ENCODE measurements at places on chromosomes 7 and 10. TPM values are rescaled to one million over a fixed set of nuclear protein-coding genes. Genes with fewer than 3 reads are reported as not detected.

GRCh38 chr10:5038733-5039132, 35.1 kb upstream of the AKR1C2 start:
- no peak for DNase-seq

- peak; percentile 73 for DNase-seq
Observed at GRCh38 chr10:35700487-35700882, 58.4 kb upstream of the FZD8 start.

DNA sequence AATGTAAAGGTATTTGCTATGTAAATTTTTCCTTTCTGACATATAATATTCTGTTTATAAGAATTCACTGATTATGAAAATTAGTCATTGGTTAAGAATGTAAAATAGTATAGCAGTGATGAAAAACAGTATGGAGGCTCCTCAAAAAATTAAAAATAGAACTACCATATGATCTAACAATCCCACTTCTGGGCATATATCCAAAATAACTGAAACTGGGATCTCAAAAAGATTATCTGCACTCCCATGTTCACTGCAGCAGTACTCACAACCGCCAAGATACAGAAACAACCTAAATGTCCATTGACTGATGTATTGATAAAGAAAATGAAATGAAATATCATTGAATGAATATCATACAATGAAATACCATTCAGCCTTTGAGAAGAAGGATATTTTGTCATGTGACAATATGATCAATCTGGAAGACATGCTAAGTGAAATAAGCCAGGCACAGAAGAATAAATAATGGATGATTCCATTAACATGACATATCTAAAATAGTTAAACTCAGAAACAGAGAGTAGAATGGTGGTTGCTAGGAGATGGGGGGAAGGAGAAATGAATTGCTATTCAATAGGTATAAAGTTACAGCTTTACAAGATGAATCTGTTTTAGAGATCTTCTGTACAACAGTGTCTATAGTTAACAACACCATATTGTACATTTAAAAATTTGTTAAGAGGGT, 14.0 kb downstream of the C10orf88 start:
- no peak for DNase-seq

DNA sequence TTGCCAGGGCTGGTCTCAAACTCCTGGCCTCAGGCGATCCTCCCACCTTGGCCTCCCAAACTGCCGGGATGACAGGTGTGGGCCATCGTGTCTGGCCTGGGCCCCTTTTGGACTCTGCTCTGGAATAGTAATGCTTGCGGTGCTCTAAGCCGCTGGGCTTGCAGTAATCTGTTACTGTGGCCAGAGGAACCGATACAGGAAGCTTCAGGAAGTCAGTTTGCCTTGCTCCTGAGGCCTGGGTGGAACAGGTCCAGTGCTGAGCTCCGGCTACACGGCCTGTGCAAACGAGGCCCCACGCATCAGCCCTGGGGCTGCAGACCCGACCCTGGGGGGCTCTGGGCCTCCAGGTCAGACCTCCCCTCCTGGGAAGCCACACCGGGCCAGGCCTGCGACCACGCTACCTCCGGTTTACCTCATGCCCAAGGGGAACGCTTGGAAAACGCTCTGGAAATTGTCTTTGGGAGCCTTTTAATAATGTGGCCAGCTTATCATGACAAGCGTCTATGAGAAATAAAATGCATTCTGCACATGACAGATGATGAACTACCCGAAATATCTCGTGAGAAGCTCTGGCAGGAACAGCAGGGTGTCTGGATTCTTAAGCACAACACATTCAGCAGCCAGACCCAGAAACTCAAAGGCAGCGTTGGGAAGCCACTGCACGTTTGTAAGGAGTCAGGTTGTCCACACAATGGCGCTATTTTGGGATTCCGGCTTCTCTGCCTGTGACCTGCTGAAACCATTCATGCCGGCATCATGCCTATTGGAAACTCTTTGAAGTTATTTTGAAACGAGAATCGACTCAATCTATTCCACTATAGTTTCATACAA, 10.1 kb upstream of the ADAP1 start:
- peak; percentile 78 for DNase-seq

DNA sequence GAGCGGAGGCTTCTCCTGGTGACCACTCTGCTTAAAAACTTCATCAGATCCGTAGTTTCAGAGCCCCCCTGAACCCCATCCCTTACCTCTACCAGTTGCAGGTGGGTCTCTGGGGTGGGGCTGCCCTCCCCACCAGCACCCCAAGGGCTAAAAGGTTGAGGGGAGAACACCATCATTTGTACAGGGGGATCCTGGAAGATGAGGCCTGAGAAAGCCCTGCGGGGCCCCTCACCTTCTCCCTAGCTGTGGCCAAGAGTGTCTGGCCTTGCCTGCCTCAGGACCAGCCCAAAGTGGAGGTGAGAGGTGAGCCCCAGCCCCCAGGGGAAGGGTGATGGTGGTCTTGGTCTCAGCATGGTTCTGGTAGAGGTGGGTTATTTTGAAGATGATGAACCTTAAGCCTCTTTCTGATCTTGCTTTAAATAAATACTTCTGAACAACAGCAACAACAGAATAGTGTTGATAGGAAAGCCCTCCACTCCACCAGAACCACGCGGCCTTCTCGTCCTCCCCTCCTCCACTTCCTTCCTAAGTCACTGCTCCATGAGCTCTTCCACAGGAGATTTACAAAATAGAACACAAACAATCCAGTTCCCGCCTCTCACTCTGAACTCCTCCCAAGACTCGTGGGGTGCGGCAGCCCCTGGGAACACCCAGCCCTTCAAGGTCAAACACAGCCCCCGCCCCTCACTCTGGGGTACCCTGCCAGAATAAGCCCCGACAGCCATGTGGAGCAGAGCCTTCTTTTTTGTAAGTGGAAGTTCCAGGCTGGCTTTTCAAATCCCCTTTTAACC, 169.1 kb downstream of the EGFR start:
- no peak for DNase-seq

- peak; percentile 53 for DNase-seq
Observed at GRCh38 chr7:154306036-154306435, 253.8 kb downstream of the DPP6 start.

SMURF1 gene
- total RNA-seq, result 31.6 TPM

GRCh38 chr7:47940088-47941013, 7.9 kb downstream of the PKD1L1 start:
- DNase-seq, result no peak

DNA sequence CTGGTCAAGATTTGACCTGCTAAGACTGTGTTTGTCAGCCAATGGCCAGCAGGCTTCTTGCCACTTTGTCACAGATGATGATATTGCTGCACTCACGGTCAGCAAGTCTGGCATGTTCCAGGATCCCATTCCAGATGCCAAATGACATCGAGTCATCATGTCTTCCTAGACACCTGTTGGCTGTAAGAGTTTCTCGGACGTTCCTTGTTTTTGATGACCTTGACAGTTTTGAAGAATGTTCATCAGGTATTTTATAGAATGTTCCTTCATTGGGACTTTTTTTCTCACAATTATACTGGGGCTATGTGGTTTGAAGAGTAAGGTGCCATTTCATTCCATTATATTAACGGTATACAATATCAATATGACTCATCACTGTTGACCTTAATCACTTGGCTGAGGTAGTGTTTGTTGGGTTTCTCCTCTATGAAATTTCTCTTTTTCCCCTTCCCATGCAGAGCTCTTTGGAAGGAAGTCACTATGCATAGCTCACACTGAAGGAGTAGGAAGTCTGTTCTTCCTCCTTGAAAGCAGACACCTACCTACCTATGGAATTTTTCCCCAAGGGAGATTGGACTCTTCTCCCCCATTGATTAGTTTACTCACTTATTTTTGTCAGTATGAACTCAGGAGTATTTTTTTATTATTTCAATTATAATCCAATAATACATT, 31.6 kb downstream of the HECW1 start:
- DNase-seq, result no peak

- peak; percentile 73 for DNase-seq
Observed at GRCh38 chr7:133386205-133386604, 133.3 kb downstream of the EXOC4 start.

DNA sequence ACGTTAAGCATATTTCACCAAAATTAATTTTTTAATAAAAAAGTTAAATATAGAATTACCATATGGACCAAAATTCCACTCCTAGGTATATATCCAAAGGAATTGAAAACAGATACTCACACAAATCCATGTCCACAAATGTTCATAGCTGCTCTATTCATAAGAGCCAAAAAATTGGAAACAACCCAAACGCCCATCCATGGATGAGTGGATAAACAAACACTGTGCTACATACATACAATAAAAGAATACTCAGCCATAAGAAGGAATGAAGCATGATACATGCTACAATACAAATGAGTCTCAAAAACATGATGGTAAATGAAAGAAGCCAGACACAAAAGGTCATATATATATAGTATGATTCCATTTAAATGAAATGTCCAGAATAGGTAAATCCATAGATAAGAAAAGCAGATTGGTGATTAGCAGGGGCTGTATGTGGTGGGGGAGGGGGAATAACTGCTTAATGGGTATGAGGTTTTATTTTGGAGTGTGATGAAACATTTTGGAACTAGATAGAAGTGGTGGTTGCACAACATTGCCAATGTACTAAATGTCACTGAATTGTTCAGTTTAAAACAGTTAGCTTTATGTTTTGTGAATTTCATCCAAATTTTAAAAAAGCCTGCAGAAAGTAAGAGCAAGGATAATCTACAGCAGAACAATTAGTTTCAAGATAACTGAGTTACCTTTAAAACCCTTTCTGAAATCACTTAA, 101.2 kb upstream of the EFCAB10 start:
- DNase-seq, result no peak

DNA sequence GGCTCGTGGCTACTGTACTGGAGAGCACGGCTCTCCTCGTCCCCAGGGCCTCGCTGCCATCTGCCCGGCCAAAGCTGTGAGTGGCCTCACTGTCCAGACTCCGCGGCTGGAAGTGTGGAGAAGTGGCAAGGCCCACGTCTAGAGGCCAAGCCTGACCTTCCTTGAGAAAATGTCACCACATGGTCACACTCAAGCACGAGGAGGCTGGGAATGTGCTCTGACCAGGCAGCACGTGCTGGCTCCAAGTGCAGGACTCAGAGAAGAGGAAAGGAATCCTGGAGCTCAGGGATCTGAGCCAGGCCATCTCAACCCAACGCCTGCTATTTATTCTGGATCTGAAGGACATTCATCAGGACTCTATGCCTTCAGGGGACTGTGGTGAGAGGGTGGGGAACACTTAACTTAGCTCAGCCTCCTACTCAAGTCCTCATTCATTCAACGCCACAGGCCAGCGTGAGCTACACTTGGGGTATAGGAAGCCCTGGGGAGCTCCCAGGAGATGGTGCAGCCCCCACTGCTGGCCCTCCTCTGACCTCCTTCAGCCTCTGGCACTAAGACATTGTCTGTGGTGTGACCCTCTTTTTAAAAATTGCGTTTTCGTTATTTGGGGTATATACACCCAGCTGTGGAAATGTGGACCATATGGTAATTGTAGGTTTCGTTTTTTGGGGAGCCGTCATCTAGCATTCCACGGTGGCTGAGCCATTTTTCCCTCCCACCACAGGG, 29.0 kb downstream of the EN2 start:
- DNase-seq, result no peak

GRCh38 chr10:96417441-96417840, 58.6 kb upstream of the OPALIN start:
- peak; percentile 79 for DNase-seq

DNA sequence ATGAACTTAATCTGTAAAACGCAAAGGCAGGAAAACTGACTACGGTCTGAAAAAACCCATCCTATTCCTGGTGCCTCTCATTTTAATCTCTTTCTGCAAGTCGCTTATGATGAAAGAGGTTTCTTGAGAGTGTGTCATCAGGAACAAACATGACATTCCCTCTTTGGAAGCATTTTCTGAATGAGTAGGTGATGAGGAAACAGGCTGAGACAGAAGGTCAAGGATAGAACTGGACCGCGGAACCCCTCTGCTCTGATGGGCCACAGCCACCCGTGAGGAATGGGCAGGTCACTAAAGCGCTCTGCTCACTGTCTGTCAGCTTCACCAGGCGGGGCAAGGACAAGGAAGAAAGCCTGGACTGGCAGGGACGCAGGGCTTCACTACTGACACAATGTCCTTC, 28.6 kb downstream of the BEND7 start:
- no peak for DNase-seq

DNA sequence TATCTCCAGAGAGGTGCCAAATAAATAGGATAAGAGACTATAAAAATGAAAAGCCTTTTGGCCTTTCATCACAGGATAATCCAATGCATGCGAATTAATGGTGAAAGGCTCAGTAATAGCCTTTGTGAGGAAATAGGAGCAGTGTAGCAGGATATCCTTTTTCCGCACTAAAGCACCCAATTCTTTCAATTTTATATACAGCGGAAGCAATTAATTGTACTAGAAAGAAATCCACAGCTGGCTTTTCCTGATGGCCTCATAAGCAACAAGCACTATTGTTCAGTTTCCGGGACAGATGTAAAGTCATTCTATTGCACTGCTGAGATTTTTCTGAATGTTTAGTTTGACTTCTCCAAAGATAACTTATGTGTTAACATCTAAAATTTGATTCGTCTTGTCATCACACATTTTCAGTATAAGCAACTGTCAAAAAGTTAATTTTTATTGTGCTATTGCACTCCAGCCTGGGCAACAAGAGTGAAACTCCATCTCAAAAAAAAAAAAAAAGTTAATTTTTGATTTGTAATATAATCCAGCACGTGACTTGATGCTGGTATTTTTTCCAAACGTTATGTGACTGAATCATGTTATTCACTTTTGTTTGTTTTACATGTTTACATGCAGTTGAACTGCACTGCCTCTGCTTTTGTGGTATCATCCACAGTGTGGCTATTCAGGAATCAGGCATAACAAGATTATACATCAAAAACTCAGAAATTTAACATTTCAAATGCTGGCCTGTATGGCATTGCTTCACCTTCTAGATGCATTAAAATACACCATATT, 8.4 kb upstream of the BMPR1A start:
- DNase-seq, result no peak

ZSCAN21 gene
- 23.1 TPM for total RNA-seq

GRCh38 chr7:30594048-30594539, 584 bp upstream of the GARS1 start:
- DNase-seq, result peak; percentile 81

GRCh38 chr7:46454816-46455215, 533.7 kb upstream of the IGFBP3 start:
- DNase-seq, result no peak

PLA2G12B gene
- 0.93 TPM for total RNA-seq

SRGN gene
- total RNA-seq, result not detected

- no peak for DNase-seq
Observed at GRCh38 chr10:28365840-28366239, 63.0 kb upstream of the MPP7 start.

GRCh38 chr10:132496360-132497062, 41.1 kb upstream of the INPP5A start:
- DNase-seq, result peak; percentile 36

NKX2-3 gene
- total RNA-seq, result not detected

FGFBP3 gene
- total RNA-seq, result 18.4 TPM

GRCh38 chr7:138519061-138519798, 59.2 kb downstream of the TRIM24 start:
- no peak for DNase-seq

- no peak for DNase-seq
Observed at GRCh38 chr7:20466543-20467021, 135.9 kb downstream of the ITGB8 start.

- no peak for DNase-seq
Observed at GRCh38 chr7:121744877-121745276, 128.1 kb upstream of the PTPRZ1 start.

Measured in endodermal cell (in vitro differentiated cells).